ENCODE measurements at places on chromosomes 7 and 10.

- no peak for DNase-seq
These were observed 305.6 kb upstream of the PITRM1 start for GRCh38 chr10:3478153-3478552.

DNA sequence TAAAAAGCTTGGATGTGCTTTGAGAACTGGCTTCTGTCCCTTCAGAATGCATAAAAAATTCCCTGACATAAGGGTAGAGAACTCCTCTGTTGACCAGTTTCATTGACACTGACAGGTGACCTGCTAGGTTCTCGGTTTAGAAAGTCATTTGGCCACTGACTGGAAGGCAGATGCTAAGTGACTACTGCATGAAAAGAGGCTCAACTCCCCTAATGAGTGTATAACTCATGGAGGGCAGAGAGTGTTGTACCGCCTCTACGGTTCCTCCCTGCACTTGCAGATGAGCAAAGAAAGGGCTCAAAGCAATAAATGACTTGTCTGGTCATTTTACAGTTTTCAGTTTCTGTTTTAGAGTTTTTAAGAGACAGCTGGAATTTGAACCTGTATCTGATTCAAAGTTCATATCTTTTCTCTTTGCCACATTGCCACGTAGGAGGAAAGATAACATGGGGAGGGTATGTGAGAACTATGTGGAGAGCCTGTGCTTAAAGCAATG is 2.9 kb upstream of the FGL2 start:
- no peak for DNase-seq

- peak; percentile 11 for DNase-seq
These were observed 738 bp downstream of the VPS26A start for GRCh38 chr10:69124563-69125268.

- no peak for DNase-seq
These were observed 25.1 kb downstream of the PLEKHS1 start for GRCh38 chr10:113776553-113776952.

- DNase-seq: no peak
These were observed 22.2 kb downstream of the YAE1 start for GRCh38 chr7:39588416-39588815.

DNA sequence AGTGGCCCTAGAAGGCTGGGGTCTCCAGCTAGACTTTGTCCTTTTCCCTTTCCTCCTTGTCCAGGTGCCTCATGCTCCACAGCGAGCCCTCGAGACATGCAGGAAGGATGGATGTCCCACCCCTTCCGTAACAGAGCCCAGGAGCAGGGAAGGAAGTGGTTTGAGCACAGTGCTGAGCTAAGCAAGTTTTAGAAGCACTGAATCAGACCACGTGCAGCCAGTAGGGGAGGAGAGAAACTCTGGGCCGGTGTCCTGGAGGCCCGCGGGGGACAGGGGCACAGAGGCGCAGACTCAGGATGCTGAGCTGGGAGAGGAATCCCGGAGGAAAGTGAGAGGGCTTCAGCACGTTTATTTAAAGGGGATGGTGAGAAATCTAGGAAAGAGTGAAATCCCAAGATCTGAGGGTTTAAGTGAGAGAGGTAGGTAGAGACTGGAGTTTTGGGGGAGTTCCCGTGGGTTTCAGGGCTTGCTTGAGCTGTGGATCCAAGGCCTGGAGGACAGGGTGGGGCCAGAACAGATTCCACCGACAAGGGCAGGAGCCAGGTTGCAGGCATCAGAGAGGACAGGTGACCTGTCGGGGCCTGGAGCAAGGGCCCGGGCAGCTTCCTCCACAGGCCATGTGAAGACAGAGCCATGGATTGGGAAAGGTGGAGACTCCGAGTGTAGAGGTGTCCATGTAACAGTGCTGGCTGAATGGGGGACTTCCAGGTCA is 4.4 kb upstream of the IRF5 start:
- DNase-seq: no peak

DNA sequence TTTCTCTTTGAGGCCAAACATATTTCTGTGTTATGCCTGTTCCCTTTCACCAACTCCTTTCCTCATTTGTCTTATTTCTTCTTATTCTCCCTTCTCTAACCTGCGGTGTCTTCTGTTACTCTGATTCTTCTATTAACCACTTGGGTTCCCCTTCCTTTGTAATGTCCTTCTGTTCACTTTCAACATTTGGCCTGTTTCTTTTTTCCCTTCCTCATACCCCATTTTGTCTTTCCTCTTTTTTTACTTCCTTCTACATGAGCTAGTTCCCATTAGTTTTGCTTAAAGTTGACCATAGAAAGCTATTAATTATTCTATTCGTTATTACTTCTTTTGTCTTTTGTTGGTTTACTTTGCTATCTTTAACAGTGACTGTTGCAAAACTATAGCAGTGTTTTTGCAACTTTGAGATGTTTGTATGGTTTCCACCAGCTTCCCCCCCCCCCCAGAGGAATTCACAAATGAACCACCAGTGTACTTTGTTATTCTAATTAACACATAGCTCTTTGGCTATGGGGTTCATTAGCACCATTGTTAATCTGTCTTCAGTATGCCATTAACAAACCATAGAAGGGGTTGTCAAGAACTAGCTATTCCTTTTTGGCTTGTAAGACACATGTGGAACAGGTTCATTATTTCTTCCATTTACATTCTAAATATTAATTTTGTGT is 2.9 kb downstream of the LRGUK start:
- no peak for DNase-seq

GRCh38 chr10:127886371-127887051 is 6.2 kb downstream of the CLRN3 start:
- DNase-seq: no peak

- DNase-seq: no peak
These were observed 297.3 kb upstream of the LYZL1 start for GRCh38 chr10:28991333-28992270.

DNA sequence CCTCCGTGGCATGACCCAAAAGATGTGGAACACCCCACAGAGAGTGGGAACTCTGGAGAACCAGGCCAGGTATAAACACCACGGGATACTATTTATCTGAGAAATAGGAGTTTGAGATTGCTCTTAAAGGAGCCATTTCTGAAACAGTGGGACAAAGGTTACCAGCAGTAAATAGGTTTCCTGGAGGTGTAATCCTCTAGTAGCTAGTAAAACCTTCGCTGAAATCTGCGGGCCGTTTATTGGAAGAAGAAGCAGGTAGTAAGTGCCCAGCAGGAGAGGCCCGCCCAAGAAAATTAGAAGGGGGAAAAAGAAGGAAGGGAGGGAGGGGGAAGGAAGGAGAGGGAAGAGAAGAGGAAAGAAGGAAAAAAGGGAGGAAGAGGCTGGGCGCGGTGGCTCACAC is 51.6 kb downstream of the CHST3 start:
- no peak for DNase-seq

DNA sequence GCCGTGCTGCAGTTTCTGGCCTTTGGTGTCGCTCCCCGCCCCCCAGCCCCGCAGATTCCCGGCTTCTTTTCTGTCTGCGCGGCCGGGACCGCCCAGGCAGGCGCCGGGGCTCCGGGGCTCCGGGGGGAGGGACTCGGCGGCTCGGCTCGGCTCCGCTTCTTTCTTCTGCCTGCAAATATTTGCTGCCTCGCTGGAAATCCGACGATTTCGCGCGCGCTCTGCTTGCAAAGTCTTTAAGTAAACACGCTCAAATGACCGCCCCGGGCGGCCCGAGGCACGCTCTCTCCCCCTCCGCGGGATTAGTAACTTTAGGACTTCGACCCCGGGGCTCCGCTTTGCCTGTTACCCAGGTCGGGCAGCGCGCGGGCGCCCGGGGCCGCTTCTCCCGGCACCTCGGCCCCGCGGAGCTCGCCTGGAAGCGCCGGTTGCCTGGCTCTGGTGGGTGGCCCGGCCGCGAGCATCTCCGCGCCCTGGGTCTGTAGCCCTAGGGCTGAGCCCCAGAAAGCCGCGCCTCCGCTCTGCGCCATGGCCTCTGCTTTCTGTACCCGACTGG is 3.9 kb upstream of the GATA3 start:
- DNase-seq: no peak

DNA sequence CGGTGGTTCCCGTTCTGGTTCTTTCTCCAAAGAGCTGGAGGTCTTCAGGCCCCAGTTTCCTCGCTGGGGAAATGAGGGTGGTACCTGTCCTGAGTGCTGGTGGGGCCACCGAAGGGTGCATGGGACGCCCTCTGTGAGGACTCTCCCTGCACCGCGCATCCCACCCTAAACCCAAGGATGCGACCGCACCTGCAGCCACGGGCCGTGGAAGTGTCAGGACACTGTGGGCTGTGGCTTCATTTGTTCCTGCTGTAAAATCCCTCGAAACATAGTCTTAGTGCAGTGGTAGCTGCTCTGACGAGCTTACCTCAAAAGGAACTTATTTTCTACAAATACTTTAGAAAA is 84.1 kb downstream of the NKX6-2 start:
- no peak for DNase-seq

- no peak for DNase-seq
These were observed 574.9 kb downstream of the GLRX3 start for GRCh38 chr10:130711072-130711471.

- DNase-seq: no peak
These were observed 13.6 kb downstream of the DGKB start for GRCh38 chr7:14888962-14889361.

GRCh38 chr7:101629171-101629570 is at the start of gene MYL10:
MYL10 (minus strand) TSS chr7:101629296; CDS start chr7:101629118, 178 bp downstream.
- no peak for DNase-seq

- DNase-seq: no peak
These were observed 79.1 kb downstream of the PRTFDC1 start for GRCh38 chr10:24873281-24873683.

GRCh38 chr10:49135575-49136313 is 1.9 kb upstream of the FAM170B start:
- no peak for DNase-seq

GRCh38 chr7:17506095-17506494 is 207.6 kb downstream of the AHR start:
- DNase-seq: no peak

- DNase-seq: no peak
These were observed 10.8 kb downstream of the ANXA11 start for GRCh38 chr10:80194373-80195045.

DNA sequence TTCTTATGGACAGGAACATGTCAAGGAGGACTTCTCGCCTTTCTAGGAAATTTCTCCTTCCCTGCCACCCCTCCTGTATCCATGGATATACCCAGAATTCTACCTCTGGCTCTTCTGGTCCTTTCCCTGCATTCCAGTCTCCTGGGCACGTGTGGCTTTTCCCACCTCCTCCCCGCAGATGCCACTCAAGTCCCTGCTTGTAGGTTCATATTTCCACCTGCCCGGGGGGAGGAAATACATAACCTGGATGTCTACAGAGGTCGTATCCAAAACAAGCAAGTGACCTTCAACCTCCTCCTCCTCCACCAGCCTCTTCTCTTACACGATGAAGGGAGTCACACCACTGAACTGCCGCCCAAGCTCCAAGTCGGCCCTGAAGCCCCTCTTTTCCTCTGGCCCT is 20.7 kb downstream of the FGFR2 start:
- DNase-seq: no peak

DNA sequence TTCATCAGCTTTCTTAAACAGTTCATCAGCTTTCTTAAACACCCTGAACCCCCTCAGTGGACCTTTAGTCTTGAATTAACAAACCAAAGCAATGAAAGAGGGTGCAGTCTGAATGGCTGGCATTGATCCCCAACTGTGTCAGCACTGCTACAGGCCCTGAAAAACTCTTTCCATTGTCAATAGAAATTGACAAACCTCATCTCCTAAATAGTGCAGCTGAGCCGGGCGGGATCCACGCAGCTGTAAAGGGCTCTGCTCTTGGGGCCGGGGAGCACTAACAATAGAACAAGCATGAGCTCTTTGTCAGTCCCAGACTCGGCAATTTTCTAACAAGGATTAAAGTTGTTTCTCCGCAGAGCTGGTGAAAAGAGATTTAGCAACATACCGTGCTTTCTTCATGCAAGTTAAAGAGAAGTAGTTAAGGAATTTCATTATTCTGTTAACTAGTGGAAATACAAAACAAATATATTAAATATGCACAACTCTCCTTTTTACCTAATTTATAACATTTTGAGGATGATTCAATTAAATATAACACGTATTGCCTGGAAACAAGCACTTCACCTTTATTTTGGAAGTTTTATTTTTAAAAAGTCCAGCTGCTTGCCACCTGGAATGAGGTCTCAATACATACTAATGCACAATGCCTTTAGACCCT is 24.7 kb upstream of the FEZF1 start:
- no peak for DNase-seq

DNA sequence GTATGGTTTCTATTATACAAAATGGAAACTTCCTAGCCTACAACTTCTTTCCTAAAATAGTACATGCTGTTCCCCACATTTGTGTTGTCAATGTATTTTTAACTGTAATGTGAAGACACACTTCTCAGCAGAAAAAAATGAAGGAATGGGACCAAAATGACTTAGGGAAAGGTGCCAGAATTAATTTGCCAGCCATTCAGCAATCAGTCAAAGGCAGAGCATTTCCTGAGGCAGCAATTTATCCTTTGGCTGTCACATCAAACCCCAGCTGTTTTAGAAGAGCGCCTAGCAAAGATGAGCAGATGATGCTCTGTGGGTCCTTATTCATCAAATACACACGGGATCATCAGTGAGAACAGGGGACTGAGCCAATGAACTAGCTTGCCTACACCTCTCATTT is 592.5 kb downstream of the KCNMA1 start:
- DNase-seq: no peak

DNA sequence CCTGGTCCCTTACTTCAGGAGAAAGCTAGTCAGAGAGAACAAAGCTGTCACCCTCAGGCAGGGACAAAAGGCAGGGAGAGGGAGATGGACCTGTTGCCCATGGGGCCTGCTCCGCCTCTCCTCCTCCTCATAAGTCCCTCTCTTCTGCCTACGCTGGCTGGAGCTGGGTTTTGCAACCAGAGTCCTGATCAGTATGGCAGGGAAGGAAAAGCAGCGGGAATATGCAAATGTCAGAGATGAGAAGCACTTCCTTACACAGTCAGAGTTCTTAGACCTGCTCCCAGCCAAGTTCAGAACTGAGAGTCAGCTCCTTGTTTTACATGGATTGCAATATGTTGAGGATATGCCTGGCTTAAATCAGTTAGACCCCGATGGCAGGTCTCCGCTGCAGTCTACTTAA is 231.1 kb downstream of the ADAM12 start:
- DNase-seq: no peak

DNA sequence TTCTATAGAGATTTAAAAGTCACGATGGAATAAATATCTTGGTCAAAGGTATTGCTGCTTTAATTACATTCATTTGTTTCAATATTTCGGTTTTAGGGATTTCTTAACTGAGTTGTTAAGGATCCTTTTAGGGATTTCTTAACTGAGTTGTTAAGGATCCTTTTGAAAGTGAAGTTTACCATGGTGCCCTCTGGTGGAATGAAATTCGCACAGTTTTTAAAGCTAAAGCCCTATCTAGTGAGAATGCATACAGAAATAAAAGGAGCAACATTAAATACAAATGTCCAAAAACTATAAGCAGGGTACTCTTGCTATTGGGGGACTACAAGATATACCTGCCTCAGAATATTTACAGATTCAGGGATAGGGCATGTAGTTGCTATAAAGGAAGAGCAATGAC is 193.7 kb downstream of the RNLS start:
- DNase-seq: no peak

GRCh38 chr7:106182904-106183303 is 70.8 kb upstream of the SYPL1 start:
- DNase-seq: no peak
